Stimulated activated CD8-positive, alpha-beta memory T cell treated with anti-CD3 and anti-CD28 coated beads, Interleukin-12 subunit alpha, Interleukin-12 subunit beta, amount 100 ng/mL, for 1 hour (primary cell): ENCODE measurements at places on chromosomes 5 and 9.

- DNase-seq, result no peak
These were observed 273.5 kb downstream of the TMEM38B start for GRCh38 chr9:105967797-105968196.

DNA sequence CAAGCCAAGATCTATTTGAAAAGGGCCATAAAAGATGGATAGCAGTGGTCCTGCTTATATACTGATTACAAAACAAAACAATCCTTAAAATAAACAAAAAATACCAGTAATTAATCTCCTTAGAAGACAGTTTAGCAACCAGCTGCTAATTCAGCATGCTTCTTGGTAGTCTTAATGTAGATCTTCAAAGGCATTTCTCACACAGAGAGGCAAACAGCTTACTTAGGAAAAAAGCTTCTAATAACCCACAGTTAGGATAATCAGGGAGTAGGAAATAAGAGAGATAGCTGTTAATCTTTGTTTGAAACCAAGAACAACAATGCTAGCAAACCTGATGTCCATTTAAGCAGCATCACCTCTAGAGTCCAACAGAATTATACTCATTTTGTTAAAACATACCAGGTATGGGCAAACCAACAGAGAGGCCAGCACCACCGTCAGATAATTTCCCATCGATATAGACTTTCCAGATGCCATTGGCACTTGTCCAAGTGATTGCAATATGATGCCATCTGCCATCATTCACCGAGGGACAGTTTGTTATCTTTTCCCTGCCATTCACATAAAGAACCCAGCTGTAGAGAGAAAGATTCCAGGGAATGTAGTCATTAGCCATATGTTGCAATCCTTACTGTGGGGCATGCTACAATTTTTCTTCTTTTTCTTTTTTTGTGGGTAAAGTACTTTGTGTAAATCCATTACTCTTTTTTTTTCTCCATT lies 105.6 kb upstream of the TXNDC8 start:
- DNase-seq, result no peak

- DNase-seq, result no peak
These were observed 250.4 kb upstream of the PCSK5 start for GRCh38 chr9:75639971-75640610.

DNA sequence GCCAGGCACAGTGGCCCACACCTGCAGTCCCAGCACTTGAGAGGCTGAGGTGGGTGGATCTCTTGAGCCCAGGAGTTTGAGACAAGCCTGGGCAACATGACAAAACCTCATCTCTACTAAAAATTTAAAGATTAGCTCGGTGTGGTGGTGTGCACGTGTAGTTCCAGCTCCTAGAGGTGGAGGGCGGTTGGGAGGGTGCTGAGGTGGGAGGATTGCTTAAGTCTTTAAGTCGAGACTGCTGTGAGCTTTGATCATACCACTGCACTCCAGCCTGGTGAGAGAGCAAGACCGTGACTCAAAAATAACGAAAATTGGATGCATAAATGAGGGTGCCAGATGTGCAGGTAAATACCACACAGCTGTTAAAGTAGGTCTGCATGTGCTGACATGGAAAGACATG lies 39.3 kb upstream of the TDRD7 start:
- no peak for DNase-seq

DNA sequence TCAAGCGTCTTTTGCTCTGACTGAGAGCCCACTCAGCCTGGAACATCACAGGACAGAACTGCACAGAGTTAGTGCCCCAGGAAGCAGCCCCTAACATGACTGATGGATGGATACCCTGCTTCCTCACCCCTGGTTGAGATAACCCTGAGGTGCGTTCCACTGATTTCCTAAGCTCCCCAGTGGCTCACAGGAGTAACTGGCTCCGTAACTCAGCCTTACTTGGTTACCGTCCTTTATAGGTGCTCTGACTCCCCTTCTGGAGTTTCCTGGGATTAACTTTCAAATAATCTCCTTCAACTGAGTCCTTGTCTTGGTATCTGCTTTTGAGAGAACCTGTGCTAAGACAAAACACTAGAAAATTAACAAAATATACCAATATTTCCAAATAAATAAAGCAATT lies 449.5 kb downstream of the AGTPBP1 start:
- no peak for DNase-seq

DNA sequence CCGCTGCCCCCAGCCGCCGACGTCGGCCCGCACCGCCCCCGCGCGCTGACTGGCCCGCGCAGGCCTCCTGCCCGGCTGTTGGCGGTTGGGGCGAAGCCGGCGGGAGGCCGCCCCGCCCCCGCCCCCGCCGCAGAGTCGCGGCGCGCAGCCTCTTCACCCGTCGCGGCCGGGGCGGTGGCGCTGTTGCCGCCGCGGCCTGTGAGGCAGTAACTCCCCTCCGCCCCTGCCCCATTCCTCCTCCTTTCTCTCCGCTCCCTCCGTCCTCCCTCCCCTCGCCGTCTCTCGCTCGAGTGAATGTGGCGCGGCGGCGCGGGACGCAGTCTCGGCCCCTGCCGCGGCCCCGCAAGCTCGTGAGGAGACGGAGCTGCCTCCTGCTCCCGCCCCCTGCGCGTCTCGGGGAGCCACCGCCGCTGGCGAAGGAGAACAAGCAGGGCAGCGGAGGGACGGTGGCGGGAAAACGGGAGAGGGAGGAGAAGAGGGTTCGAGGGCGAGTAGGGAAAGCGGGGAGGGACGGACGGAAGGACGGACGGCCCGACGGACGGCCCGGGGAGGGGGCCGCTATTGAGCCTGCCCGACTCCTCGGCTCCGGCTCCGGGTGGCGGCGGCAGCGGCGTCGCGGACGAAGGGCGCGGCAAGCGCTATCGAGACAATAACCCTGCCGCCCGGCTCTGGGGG lies 637 bp upstream of the ERBIN start:
- peak; percentile 60 for DNase-seq

GRCh38 chr9:36398745-36399144 lies 1.3 kb downstream of the RNF38 start:
- DNase-seq, result no peak

GRCh38 chr5:41835645-41836044 lies 34.6 kb downstream of the OXCT1 start:
- DNase-seq, result no peak

GRCh38 chr5:36026706-36027465 lies 35.7 kb upstream of the UGT3A1 start:
- no peak for DNase-seq

GRCh38 chr5:150574818-150575547 lies 65.5 kb upstream of the SYNPO start:
- DNase-seq, result no peak

DNA sequence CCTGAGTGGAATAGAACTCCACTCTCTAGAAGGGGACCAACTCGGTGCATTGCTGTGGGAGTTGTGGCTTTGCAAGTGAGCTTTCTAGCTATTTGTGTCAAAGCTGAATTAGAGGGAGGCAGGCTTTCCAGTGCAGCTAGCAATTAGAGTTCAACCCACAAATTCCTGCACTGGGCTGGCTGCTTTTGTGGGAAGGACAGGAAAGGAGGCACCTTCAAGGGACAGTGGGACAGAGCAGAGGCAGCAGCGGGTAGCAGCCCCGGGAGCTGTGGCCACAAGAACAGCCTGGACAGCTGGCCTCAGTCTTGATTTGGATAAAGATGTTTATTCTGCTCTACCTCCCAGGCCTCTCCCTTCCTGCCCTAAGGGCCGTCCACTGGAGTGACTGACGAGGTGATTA lies 83.7 kb upstream of the SLIT3 start:
- no peak for DNase-seq

DNA sequence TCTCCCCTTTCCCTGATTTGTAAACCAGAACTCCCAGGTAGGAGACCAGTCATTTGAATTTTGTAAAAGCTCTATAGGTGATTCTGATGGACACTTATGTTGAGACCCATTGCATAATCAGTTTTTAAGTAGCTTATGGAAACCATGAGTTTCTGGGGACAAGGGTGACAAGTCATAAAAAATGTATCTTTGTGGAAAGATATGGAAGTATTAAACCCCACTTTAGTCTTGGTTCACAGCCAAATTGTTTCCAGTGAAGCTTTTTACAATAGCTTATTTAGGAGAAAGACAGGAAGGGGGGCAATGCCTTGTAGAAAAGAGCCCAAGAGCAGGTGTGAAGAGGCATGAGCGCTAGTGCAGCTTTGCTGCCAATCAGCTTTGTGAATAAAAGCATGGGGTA lies 453 bp upstream of the CCL28 start:
- DNase-seq, result no peak

DNA sequence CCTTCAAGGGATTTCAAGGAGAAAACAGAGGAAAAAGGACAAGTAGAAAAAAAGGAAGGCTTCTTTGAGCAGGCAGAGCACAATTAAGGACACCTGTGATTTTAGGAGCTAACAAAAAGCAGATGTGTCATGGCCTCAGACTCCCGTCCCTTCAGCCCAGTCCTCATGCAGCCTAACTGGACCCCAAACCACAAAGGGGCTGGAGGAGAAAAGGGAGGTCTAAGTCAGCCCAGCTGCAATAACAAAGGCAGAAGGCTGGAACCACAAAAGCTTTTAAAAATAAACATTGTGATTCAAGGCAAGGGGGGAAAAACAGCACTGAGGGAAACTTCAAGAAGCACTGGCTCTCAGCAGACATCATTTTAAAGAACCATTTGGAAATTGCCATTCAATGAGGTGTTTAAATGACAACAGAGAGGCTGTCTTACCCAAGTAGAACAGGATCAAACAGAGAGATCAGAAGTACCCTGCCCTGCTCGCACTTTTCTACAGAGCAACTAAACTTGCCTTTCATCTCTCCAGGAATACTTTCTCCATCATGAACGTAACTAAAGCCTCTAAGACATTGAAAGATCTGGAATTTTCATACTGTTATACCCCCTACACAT lies 89.3 kb downstream of the SEMA5A start:
- no peak for DNase-seq
